ENCODE measurements at places on chromosomes 2 and 18.
A peak's percentile ranks its signal among the peaks of the same experiment; 100 is the strongest.

DNA sequence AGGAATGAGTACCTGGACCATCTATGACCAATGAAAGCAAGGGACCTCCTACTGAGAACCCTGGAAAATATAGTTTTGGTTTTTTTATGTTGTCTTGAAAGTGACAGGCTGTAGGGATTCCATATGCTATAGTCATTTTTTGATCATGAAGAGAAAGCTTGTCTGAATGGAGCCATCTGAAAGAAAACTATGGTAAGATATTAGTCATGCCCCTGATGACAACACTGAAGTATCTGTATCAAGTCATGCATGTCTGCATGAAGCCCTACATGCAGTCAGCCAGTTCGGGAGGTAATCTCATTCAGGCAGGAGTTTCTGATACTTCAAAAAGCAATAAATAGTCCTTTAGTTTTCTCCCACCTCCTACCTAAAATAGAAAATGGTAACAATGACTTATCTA is 1042.0 kb downstream of the DPP10 start:
- DNase-seq, result no peak

GRCh38 chr2:211879323-211879722 is 659.3 kb downstream of the ERBB4 start:
- DNase-seq, result no peak

DNA sequence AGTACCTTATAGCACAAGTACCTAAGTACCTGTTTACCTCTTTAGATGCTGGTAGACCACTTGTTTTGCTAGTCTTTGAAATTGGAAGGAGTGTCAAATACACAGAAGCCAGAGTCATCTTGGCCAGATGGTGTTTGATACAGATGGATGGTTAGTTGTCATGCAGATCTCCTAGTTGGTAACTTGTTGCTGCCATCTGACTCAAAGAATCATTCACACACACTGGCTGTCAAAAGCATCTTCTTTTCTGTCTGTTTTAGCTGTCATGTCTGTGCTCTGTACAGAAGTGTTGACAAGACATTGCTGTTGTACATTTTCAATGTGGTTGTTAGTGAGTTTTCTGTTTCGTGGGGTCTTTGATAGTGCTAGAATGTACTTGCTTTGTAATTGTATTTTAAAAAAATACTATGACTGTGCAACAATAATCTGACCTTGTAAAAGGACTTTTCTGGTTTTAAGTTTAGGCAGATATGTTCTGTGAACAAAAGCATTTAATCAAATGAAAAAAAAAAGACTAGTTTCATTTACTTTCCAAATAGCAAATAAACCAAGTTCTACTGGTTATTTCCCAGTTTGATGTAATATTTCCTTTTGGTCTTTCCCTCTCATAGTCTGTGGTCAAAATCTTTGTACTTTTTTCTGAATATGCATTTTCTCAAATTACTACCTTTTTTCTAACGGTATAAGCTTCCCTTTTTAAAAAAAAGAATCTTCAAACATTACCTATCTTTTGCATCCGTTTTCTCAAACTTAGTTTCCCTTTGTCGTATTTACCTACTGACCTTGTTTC is 39.9 kb downstream of the TANK start:
- DNase-seq, result no peak

- no peak for DNase-seq
These were observed 31.8 kb downstream of the NCK2 start for GRCh38 chr2:105776560-105776928.

GRCh38 chr2:43328133-43328532 is 101.7 kb upstream of the ZFP36L2 start:
- DNase-seq, result no peak

DNA sequence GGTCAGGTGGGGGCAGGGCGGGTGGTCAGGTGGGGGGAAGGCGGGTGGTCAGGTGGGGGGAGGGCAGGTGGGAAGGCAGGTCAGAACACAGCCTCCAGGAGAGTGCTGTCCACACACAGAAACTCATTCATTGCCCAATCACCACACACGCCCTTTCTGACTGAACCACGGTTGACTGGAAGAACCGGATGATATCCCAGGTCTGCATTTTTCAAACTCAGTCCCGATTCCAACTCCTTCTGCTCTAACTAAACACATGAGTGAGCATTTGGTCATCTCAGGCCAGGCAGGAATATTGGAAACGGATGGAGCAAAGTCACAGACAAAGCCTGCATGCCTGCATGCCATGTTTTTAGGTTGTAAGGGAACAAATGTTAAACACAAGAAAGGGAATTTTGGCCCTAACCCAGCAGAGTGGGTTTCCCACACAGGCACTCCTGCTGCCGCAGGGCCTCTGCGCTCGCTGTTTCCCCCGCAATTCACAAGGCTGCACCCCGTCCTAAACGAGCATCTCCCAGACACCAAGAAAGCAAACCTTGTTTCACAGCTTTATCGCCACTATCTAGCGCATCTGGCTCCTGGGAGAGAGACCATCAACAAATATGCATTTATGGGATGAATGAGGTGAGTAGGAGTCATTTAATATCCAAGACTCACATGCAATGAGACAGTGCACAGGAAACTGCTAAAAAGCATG is 100.1 kb downstream of the ZNF516 start:
- no peak for DNase-seq

GRCh38 chr2:200742426-200742825 is 69.3 kb upstream of the BZW1 start:
- peak; percentile 94 for DNase-seq

DNA sequence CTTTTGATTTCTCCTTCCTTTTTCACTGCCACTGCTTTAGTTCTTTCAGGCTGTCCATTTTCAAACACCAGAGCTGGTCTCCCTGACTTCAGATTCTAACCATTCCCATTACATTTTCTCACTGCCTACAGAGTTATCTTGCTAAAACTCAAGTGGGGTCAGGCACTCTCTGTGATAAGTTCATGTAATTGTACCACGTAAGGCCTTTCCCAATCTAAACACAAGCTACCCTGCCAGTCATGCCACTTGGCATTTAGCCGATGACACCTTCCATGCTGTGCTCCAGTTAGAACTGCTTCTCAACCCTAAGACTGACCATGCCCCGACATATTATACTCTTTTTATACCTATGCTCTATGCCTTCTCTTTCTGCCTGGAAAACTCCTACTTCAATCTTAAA is 592.4 kb downstream of the DPP10 start:
- DNase-seq, result no peak
